ENCODE measurements at places on chromosomes 6 and 20.

DNA sequence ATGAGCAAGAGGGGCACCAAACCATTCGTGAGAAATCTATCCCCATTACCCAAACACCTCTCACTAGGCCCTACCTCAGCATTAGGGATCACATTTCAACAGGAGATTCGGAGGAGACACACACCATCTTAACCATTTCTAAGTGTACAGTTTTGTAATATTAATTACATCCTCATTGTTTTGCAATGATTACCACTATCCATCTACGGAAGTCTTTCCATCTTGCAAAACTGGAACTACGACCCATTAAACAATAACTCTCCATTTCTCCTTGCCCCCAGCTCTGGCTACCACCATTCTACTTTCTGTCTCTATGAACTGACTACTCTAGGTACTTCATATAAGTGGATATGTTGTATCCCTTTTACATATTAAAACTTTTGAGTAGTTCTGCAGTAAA, 20.1 kb downstream of the ACOT13 start:
- DNase-seq = no peak

DNA sequence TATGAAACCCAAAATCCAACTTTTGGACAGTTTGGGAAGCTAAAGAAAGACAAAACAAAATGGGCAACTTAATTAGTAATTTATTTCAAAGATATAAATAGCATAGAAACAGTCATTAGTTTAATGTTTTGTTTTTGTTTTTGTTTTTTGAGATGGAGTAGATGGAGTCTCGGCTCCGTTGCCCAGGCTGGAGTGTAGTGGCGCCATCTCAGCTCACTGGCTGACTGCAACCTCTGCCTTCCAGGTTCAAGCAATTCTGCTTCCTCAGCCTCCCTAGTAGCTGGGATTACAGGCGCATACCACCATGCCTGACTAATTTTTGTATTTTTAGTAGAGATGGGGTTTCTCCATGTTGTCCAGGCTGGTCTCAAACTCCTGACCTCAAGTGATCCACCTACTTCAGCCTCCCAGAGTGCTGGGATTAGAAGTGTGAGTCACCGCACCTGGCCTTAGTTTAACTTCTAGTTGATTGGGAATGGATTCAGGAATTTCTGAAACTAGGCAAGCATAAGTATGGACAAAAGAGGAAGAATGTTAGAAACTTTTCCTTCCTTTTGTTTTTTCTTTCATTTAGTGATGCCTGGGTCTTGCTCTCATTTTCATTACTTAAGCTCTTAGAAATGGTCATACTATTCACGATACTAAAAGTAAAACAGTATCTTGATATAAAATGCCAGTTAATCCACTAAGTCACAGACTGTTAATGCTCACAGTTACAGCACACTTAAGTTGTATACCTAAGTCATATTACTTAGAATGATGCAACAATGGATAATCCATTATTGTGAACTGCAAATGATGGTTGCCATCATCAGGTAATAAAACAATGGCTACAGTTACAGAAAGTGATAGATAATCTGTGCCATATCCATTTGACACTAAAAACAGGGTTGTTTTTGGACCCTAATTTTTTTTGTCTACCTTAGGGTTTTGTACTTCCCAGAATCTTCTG, 8.2 kb downstream of the SENP6 start:
- DNase-seq = no peak

GRCh38 chr20:36549628-36549941, 8.3 kb downstream of the MYL9 start:
- no peak for DNase-seq

DNA sequence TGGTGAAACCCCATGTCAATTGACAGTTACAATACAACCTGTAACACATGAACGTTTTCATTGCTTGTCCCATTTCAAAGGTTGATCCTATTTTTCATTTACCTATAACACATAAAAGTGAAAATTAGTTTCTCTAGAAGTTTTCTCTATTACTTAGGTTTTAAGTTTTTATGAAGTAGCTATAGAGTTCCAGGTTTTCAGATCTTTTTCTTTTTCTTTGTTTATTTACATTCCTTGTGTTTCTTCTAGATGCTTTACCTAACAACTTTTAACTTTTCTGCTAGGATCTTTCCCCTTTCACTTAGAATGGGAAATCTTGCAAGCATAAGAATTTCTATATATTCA, 232.6 kb downstream of the PLCB1 start:
- DNase-seq = no peak

DNA sequence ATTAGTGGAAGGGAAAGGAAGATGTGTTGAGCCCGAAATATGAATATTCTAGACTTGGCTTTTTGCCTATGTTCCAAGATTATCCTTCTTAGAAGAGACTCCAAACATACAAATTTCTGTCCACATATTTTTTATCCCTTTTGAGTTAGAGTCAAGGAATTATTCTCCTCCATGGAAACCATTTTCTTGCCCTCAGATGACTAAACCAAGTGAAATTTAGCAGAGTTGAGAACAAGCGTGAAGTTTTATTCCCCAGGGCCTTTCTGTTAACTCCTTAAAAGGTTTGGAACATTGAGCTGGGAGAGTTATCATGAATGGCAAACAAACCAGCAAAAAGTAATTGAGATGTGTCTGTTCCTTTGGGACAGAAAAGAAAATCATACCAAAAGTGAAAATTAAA, 286.1 kb upstream of the PLCB4 start:
- no peak for DNase-seq

- no peak for DNase-seq
Measured at GRCh38 chr6:116633685-116634084, 17.4 kb downstream of the RSPH4A start.

- no peak for DNase-seq
Measured at GRCh38 chr6:86537292-86537861, 400.0 kb upstream of the HTR1E start.

- peak; percentile 90 for DNase-seq
Measured at GRCh38 chr6:41895300-41896233, at the start of gene USP49. Gene USP49 (minus strand): TSS chr6:41895375. CDS start chr6:41806983, 88,392 bp downstream.

DNA sequence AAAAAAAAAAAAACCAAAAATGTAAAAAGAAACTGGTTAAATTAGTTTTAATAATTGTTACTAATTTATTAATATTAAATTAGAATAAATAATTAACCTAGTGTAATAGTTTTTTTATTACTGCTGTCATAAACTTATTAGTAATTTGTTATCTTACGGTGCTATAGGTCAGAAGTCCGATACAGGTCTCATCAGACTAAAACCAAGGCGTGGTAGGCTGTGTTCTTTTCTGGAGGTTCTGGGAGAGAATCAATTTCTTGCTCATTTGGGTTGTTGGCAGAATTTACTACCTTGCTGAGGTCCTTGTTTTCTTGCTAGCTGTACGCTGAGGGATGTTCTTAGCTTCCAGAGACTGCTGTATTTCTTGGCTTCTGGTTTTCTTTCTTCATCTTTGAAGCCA, 85.9 kb upstream of the RNF24 start:
- no peak for DNase-seq

GRCh38 chr6:17986656-17987446, 584 bp downstream of the KIF13A start:
- no peak for DNase-seq

DNA sequence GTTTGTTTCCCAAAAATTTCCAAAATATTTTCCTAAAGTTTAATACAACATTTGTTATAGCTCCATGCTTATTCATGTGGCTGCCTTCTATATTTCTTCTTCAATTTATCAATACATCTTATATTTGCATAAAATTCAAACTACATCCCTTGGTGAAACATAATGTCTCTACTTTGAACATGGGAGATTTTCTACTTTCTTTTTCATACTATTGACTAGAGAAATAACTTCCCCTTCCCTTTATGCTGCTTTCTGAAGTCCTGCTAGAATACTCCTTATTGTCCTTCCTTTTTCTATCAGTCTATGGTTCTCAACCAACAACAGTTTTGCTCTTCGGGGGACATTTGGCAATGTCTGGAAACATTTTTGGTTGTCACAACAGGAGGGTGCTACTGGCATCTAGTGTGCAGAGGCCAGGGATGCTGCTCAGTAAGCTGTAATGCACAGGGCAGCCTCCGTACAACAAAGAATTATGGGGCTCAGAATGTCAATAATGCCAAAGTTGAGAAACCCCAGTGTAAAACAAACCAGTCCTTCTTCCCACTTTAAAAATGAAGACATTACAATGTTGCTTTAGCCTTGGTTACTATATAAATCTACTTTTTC, 29.9 kb downstream of the MKKS start:
- DNase-seq = no peak

GRCh38 chr20:37411408-37412219, 65.7 kb downstream of the SRC start:
- no peak for DNase-seq

- no peak for DNase-seq
Measured at GRCh38 chr6:109336221-109336961, 45.9 kb downstream of the CD164 start.

GRCh38 chr6:13024616-13025015, 303.7 kb downstream of the TBC1D7 start:
- no peak for DNase-seq

DNA sequence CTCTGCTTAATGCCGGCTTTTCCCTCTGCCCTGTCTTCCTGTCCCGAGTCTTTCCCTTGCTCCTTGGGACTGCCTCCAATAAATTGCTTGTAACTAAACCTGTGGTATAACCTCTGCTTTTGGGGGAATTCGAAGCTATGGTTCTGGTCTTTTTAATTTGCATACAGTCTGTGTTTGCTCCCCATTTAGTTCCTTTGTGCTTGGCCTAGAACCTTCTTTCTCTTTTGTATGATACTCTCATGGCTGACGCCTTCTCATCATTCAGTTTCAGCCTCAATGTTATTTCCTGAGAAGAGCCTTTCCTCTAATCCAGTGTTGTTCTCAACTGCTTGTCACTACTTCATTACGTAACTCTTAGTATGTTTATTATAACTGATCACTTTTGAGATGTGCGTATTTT, 248.0 kb downstream of the PHF3 start:
- DNase-seq = no peak

DNA sequence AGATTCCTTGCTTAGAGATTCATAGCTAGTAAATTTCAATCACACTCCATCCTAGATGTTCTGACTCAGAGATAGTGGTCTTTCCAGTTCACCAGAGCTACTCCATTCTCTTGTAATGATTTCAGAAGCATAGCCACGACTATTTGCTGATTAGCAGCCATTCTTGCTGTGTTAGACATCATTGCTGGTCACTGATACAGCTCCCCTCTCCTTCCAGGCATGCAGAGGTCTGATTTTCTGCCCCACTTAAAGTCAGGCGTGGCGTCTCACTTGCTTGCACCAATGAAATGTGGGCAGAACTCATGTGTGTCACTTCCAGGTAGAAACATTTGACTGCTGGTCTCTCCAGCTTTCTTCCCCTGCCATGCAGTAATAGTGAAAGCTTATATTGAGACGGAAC, 168.9 kb upstream of the JARID2 start:
- peak; percentile 41 for DNase-seq

DNA sequence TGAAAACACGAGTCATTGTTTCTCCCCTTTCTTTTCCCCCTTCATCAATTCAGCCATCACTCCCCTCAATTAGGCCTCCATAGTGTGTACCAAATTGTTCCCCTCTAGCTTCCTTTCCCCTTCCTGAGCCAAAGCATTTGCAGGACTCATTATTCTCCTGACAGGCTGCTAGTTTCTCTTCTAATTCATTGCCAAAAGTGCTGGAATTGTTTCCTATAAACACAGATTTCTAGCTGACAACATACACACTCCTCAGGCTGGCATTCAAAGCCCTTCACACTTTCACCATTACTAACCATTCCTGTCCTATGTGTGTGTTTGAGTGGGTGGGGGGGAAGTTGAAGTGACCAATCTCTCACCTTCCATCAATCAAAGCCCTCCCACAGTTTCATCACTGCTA, 444.2 kb upstream of the OPRM1 start:
- DNase-seq = no peak

DNA sequence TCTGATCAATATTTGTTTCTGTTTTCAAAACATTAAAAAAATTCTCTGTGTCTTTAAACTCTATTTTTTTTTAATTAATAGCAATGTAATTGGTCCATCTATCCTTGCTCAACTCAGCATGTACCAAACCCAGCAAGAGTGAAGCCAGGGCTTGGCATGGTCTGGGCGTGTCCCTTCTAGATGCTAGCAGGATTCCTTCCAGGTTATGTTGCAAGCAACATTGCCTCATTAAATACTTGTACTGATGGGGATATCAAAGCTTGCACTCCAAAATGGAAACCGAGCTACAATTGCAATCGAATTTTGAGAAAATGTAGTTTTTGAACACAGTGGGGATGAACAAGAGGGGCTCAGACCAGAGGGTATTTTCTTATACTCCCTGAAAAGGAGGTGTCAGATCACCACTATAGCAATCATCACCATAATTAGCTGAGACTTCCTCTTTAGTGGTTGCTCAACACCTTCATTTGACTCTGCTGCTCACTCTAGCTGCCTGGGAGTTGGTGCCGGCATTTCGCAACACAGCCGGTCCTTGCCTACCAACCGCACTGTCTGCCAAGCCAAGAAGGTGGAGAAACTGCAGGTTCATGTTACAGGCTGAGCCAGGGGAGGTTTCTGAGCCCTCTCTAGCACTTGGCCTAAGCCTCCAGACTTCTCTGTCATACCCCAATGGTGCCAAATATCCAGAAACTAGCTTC, 67.8 kb upstream of the RALGAPA2 start:
- DNase-seq = peak; percentile 21

GRCh38 chr20:51910321-51911050, 108.2 kb upstream of the SALL4 start:
- DNase-seq = no peak

GRCh38 chr6:162251257-162251656, 476.3 kb downstream of the PRKN start:
- no peak for DNase-seq

GRCh38 chr6:163401039-163401885, 13.3 kb upstream of the QKI start:
- no peak for DNase-seq

DNA sequence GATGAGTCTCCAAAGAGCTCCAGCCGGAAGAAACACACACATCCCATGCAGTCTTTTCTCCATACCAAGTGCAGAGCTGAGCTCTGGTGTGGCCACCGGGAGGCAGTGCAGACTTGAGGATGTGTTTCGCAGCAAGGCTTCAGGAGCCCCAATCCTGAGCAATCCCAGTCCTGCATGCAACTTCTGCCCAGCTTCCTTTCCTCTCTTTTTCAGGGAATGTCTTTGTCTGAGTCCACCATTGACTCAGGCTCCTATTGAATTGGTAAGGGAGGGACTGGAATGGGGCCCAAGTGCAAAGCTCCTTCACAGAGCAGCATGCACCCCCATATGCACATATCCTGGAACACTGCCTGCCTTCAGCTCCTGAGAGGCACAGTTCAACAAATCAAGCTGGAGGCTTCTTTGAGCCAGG, 50.5 kb upstream of the ASIP start:
- DNase-seq = peak; percentile 46

DNA sequence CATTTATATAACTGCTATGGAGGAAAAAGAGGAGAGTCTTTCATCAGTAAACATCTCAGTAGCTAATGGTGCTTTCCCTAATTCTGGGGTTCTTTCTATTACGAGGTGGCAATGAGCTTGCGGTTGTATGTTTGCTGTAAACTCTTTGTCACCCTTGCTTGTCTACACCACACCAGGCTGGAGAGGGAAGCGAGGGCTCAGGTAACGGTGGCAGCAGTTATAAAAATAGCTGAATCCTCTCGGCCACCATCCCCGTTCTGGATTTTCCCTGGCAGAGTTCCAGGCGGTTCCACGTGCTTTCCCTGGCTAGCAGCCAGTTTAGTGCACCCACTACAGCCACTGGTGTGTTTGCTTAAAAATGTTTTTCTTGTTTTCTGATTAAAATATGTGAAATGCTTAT, 39.0 kb downstream of the MAS1 start:
- DNase-seq = peak; percentile 50

- no peak for DNase-seq
Measured at GRCh38 chr6:109718991-109719390, 27.9 kb downstream of the FIG4 start.

Measured in activated CD4-positive, alpha-beta T cell treated with anti-CD3 and anti-CD28 coated beads, Interleukin-2, amount 50 U/mL, for 16 hours (primary cell).